Neural crest cell (in vitro differentiated cells): ENCODE measurements at places on chromosomes 3 and 15.

DNA sequence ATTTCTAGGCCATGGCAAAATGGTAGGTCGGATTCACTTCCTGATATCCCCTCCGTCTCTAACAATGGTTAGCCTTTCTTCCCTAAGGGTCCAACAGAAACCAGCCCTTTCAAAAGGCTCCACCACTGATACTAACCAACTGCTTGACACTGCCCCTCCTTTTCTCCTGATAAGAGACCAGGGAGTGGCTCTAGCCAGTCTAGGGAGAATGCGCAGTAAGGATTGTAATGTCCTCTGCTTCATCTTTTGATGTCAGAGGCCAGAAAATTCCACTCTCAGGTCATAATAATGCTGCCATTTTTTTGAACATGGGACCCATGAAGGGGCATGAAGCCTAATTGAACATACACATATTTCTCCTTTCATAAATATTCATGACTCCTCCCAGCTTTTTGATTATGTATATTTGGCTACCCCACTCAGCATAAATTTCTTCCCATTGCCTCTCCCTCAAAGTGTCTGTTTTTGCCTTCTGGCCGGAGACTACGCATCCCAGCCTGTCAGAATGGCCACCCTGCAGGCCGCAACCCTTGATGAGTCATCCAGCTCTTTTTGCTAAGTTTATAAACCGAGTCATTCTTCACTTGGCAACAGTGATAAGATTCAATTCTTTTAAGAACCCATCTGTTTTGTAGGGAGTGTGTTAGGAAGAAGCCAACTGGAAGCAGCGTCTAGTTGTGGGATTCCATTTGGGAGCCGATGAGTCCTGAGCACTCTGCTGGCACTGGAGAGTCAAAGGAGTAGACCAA lies 189.0 kb upstream of the MCTP2 start:
- no peak for DNase-seq

DNA sequence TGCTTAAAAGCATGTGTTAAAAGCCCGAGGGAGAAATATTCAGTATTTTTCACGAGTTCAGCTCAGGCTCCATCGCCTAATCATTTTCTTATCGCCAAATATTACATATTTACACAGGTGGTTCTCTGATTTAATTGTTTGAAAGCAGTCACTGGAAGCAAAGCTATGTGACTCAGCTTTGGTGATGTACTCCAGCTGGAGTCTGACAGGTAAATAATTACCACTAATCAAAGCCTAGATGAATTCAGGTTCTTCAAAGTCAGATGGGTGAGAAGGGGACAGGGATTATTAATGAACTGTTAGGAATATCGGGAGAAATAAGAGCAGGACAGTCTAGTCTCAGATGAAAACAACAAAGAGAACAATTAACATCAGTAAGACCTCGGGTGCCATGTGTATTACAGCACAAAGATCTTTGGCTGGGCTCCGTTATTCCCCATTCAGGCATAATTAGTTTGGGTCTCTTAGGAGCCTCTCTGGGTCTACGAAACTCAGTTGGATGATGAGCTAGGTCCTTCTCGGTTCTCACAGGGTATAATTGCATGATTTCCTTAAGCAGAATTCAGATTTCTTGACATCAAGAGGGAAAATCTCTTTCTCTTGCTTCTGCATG lies 331.7 kb upstream of the ADAMTS9 start:
- no peak for DNase-seq

GRCh38 chr3:162170581-162170980 lies 674.0 kb downstream of the OTOL1 start:
- DNase-seq: no peak

GRCh38 chr15:29418931-29419330 lies 149.3 kb upstream of the NSMCE3 start:
- DNase-seq: no peak
